Anterior cingulate cortex (tissue), 58 donors: ENCODE measurements at places on chromosomes 12 and 14.

- peak; percentile 86 for DNase-seq
Observed at GRCh38 chr14:95442633-95443021, 73.8 kb downstream of the SYNE3 start.

- DNase-seq = no peak
Observed at GRCh38 chr12:95014554-95014953, 11.1 kb upstream of the NDUFA12 start.

DNA sequence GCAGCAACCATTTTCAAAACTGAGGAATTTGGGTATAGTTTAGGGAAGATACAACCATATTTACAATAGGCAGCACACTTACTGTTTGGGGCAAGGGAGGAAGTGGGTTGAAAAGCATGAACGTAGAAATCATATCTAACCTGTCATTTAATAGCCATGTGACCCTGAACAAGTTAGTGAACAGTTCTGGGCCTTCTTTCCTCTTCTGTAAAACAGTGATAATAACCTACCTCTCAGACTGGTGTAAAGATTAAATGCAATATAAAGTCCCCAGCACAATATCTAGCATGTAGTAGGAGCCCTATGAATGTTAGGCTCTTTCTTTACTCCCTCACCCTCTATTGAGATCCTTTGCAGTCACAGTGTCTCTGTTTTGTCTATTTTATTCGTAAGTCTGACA is 33.5 kb downstream of the A2ML1 start:
- DNase-seq = no peak

DNA sequence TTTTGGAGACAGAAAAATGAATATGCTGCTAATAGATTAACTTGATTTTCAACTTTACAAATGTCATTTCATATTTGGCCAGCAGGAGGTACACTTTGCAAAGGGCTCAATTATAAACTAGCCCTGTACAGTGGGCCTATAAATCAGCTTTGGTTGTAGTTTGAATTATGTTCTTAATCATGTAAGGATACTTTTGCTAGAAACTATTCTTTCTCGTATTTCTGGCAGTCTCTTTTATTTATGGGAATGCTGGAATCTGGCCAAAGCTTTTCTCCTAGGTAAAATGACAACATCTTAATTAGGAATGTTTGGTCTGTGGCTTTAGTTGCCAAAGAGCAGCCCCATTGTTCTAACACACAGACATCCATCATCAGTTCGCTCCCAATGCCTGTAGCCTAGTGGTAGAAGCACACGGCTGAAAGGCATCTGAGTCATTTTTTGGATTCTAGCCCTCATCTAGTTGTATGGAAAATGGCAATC is 1322.3 kb upstream of the SEL1L start:
- no peak for DNase-seq

GRCh38 chr12:119671070-119671469 is 3.1 kb downstream of the PRKAB1 start:
- no peak for DNase-seq

GRCh38 chr12:40013847-40014246 is 92.0 kb downstream of the SLC2A13 start:
- no peak for DNase-seq

DNA sequence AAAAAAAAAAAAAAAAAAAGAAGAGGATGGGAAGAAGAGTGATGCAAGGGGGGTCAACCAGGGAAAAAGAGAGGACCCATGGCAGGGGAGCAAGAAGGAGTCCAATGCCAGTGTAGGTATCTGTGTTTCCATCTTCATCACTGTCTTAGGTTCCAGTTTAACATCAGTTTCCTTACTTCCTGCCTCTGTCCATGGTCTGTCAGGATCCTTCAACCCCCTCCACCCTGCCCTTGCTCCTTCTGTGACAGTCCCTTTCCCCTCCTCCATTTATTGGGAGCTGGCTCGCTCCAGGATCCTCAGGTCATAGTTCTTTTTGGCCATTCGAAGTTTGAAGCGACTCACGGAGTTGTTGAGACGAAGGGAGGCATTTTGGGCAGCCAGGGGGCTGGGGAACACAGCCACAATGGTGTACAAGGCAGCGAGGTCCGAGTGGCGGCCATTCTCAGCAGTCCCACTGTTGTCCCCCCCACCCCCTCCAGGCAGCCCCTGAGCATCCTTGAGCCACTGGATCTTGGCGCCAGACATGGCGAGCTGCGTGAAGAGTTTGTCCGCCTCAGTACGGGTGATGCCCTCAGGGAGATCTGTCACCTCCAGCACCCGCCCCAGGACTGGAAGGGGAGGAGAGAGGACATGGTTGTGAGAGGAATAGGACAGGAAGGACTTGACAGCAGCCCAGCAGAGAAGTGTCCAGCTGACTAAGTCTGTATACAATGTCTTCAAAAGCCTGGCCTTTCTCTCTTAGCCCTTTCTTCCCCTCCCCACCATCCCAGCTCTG is 3.7 kb upstream of the STAC3 start:
- no peak for DNase-seq

GRCh38 chr12:26126340-26127284 is 1.8 kb upstream of the BHLHE41 start:
- DNase-seq = peak; percentile 74

DNA sequence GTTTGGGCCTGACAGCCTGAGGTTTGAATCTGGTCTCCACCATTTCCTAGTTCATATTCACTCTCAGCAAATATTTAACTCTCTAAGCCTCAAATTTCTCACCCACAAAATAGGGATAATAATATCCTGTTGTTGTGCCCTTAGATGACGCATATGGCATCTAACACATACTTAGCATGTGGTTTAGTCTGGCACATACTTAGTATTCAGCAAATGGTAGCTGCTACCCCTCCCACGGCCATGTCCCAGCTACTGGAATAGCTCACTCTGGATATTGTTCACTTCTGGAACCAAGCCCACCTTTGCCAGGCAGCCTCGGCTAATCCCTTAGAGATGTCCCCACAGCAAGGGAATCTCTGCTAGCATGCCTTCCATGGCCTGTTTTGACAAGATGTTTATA is 53.3 kb downstream of the BICD1 start:
- DNase-seq = no peak

GRCh38 chr14:35532783-35533356 is 1.1 kb upstream of the INSM2 start:
- DNase-seq = no peak

DNA sequence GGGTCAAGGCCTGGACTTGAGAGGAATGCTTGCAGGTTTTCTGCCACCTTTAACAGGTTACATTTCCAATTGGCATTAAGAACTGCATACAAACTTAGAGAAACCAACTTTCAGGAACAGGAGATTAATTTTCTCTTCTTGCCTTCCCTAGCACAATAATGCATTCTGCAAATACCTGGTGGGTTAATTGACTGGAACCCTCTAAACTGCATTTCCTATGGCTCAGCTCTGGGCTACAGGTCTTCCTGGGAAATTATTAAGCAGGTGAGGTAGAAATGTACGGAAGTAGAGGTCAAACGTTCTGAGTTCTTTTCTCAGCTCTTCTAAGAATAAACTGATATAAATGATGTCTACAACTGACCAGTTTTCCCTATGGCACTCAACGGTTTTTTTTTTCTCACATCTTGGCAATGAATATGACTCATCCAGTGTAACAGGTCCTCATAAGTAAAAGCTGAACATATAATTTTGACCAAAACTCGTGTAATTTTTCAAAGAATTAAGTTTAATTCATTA is 144.9 kb upstream of the PELI2 start:
- DNase-seq = no peak

DNA sequence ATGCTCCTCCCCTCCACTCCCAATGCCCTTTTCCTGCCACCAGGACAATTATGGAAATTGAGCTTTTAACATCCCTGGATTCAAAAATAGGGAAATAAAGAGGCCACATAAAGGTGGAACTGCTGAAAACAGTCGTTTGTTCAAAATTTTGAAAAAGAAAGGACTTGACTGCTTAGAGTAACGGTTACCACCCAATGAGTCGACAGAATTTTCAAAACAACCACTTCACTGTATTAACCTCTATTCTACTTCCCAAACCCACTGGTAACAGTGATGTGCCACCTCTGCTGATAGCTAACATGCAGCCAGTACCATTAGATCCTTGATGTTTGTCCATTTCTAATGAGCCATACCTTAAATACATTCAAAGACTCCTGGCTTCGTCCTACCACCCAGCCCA is 4.9 kb downstream of the ST8SIA1 start:
- DNase-seq = no peak

DNA sequence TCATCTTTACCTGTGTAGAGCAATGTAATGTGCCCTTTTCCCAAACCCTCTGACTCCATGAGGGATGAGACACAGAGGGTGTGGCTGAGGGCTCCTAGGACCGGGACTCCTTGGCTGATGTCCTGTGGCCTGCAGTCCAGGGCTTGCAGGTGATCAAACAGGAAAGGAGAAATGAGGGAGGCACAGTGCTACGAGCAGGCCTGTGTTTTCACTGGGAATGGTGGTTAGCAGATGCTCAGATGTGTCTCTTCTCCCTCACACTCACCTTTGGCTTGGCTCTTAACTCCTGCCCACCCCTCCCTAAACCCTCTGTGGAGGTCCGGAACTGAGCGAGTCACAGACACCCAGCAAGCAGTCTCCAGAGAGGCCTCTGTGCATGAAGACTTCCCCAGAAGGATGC is 254.4 kb downstream of the DAD1 start:
- no peak for DNase-seq

- no peak for DNase-seq
Observed at GRCh38 chr12:29350080-29350479, 30.9 kb downstream of the ERGIC2 start.

DNA sequence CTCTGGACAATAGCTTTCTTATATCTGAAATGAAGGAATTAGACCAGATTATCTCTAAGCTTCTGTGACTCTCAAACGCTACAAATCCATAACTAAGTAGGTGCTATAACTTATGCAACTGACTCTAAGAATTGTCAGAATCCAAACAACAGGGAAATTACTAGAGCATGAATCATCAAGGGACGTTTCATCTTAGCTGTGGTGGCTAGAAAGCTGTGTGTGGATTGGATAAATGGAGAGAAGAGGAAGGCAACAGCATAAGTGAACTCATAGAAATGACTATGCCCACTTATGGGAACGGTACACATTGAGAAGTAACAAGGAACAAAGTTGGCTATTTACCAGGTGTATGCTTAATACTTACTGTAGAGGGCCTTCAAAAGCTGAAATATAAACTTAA is 96.0 kb upstream of the NEDD1 start:
- DNase-seq = no peak

DNA sequence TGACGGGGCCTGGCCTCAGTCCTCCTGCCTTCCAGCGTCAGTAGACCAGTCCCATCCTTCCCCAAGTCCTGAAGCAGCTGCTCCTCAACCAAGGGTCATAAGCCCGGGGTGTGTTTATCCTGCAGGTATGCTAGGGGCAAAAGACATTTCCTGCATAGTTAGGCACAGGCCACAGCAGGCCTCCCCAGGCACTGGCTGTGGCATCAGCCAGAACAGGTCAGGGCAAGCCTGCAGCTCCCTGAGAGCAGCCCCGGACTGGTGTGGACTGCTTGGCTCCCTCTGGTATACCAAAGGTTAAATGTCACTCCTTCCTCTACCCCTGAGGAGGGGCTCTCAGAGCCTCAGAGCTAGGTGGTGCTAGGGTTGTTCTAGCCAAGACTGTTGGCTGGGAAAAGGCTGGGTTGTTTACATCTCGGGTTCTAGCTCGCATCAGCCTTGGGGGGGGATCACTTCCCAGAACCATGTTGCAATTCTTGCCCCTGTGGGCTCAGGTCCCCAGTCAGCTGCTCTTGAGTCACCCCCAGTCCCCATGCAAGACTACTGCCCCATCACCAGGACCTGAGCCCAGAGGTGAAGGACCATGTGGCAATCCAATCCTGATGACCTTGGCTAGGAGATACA is 2.9 kb downstream of the MMP14 start:
- no peak for DNase-seq

DNA sequence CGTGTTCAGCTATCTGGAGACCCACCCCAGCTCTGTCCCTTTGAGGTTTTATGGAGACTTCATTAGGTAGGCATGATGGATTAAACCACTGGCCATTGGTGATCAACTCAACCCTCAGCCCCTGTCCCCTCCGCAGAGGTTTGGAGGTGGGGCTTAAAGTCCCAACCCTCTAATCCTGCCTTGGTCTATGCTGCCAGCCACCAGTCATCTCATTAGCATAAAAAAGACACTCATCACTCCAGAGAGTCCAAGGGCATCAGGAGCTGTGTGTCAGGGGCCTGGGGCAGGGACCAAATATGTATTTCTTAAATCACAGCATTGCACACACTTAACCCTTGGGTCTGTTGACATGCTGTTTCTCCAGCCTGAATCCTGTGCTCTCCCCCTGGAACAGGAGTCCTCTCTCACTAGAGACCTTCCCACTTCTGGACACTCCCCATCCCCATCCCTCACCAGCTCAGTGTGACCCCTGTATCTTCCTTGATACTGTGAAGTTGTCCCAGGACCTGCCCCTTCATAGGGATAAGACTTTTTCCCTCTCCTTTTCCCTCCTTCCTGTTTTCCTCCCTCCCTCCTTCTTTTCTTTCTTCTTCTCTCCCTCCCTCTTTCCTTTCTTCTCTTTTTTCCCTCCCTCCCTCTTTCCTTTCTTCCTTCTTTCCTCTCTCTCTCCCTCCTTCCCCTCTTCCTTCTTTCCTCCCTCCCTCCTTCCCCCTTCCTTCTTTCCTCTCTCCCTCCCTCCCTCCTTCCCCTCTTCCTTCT is 54.7 kb upstream of the CLMN start:
- DNase-seq = no peak

GRCh38 chr14:22887990-22888378 is 5.0 kb downstream of the REM2 start:
- DNase-seq = no peak

GRCh38 chr14:71206123-71206522 is 298.9 kb downstream of the PCNX1 start:
- no peak for DNase-seq
